ENCODE measurements at places on chromosomes 4 and X. TPM values are rescaled to one million over a fixed set of nuclear protein-coding genes. Genes with fewer than 3 reads are reported as not detected.

The CLCN4 gene
- 4.9 TPM for total RNA-seq

The RPS6KA6 gene
- 0.54 TPM for total RNA-seq

The SRPK3 gene
- total RNA-seq = 0.43 TPM

The SHROOM3 gene
- total RNA-seq = 0.17 TPM

The TMPRSS11A gene
- total RNA-seq = not detected

The TEX13D gene
- total RNA-seq = not detected

The MTNR1A gene
- total RNA-seq = not detected

The PPEF1 gene
- not detected for total RNA-seq

The PGAM4 gene
- total RNA-seq = not detected

The ZNF630 gene
- 1.4 TPM for total RNA-seq

The TKTL2 gene
- not detected for total RNA-seq

The GATA1 gene
- not detected for total RNA-seq

The CDKL2 gene
- 0.11 TPM for total RNA-seq

The FGF16 gene
- total RNA-seq = not detected

The DDX60 gene
- 18.9 TPM for total RNA-seq

The SLC6A14 gene
- total RNA-seq = not detected

The OSTC gene
- total RNA-seq = 270 TPM

The MAP7D2 gene
- 0.09 TPM for total RNA-seq

The MAGEB18 gene
- not detected for total RNA-seq

The AVPR2 gene
- 3.5 TPM for total RNA-seq

The TCEAL5 gene
- total RNA-seq = not detected

The KIT gene
- total RNA-seq = 1.1 TPM

The GCNA gene
- total RNA-seq = 0.98 TPM

The FAM53A gene
- total RNA-seq = 0.65 TPM

The NDNF gene
- 3.4 TPM for total RNA-seq

The TRIM61 gene
- total RNA-seq = not detected

The PAGE1 gene
- total RNA-seq = not detected

The PNMA6A gene
- total RNA-seq = 0.43 TPM

The RRH gene
- not detected for total RNA-seq

The GPM6B gene
- total RNA-seq = 0.11 TPM

The MAGEC1 gene
- not detected for total RNA-seq

The DDX53 gene
- total RNA-seq = not detected

The CSAG2 gene
- total RNA-seq = not detected

The CFAP99 gene
- total RNA-seq = not detected

The GRIA2 gene
- total RNA-seq = not detected

The CXorf49 gene
- total RNA-seq = not detected

The VEGFC gene
- total RNA-seq = 0.26 TPM

The TLR1 gene
- total RNA-seq = 5.5 TPM

The PDCL2 gene
- total RNA-seq = not detected

The KANTR gene
- total RNA-seq = 6.8 TPM

The TLR2 gene
- 0.09 TPM for total RNA-seq

The SLC25A43 gene
- 14.1 TPM for total RNA-seq

The MAOA gene
- total RNA-seq = 114 TPM

The EMCN gene
- total RNA-seq = 82.2 TPM

The SPANXC gene
- total RNA-seq = not detected

The LAS1L gene
- 18.5 TPM for total RNA-seq

The PAGE5 gene
- total RNA-seq = not detected

The RBM46 gene
- not detected for total RNA-seq

The HERC5 gene
- 2.2 TPM for total RNA-seq

The CENPI gene
- 4.6 TPM for total RNA-seq

The PAK3 gene
- 1.7 TPM for total RNA-seq

The UGT2B11 gene
- total RNA-seq = not detected

The TET2 gene
- total RNA-seq = 9.4 TPM

The CTAG2 gene
- not detected for total RNA-seq

The SPANXN4 gene
- not detected for total RNA-seq

The PAGE2B gene
- not detected for total RNA-seq

The HMX1 gene
- total RNA-seq = not detected

The PWWP3B gene
- not detected for total RNA-seq

The PTTG2 gene
- not detected for total RNA-seq

Measured in dermis lymphatic vessel endothelial cell (primary cell).